Right lung (tissue), 10 donors: ENCODE measurements at places on chromosomes 2 and 18.

DNA sequence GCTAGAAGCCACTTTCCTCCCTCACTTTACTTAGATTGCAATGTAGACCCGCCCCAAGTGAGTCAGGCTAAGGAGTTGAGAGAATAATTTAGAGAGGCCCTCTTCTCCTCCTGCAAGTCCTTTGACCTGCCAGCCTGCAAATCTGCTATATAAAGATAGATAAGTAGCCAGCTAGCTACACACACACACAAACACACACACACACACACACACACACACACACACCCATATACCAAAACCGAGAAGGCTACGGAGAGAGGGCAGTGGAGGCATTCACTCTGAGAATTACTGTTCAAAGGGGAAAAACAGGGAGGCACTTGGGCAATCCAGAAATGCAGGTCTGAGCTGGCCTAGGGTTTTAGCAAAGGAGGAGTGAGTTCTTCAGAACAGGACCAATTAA, 23.0 kb upstream of the SMAD7 start:
- DNase-seq, result no peak

- no peak for DNase-seq
These were observed 3.8 kb upstream of the QPCT start for GRCh38 chr2:37340637-37341036.

- no peak for DNase-seq
These were observed 42.9 kb downstream of the AGAP1 start for GRCh38 chr2:235536711-235537110.

- no peak for DNase-seq
These were observed 1129.4 kb downstream of the TDRD15 start for GRCh38 chr2:22253171-22253570.

GRCh38 chr2:237525559-237526157, 38.6 kb downstream of the MLPH start:
- no peak for DNase-seq

- no peak for DNase-seq
These were observed 54.9 kb downstream of the TET3 start for GRCh38 chr2:74039611-74040010.

GRCh38 chr18:45104049-45104395, 423.3 kb downstream of the SETBP1 start:
- DNase-seq, result no peak

DNA sequence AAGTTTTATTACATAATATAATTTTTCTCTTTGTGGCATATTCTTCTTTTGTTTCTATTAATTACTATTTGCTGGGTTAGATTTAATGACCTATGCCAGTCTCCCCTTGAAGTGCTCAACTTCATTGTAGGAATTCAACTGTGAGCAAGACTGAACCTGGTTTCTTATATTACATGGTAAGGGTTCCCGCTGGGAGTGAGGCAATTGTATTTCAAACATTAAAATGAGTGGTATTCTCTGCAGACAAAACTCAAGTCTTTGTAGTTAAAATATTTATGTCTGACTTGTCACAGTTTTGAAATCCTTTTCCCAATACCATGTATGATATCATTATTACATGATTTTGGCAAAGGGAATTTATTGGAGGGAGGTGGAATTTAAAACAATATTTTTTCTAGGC, 278.7 kb downstream of the GULP1 start:
- DNase-seq, result no peak

- no peak for DNase-seq
These were observed 144.3 kb upstream of the ZFP36L2 start for GRCh38 chr2:43370705-43371104.

DNA sequence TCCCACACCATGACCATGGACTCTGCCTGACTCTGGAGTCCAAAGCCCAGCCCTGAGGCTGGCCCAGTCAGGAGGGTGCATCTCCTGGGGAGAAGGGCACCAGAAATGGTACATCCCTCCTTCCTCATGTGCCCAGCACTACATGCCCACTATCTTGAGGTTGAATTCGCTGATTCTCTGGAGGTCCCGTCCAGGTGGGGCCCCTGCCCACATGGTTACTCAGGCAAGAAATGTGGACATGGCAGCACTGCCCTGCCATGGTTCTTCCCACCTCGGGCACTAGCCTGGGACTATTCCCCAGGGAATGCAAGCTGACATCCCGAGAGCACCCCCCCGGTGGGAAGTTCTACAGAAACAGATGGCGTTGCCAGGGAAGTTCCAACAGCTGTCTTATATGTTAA, 15.3 kb upstream of the HES6 start:
- no peak for DNase-seq

DNA sequence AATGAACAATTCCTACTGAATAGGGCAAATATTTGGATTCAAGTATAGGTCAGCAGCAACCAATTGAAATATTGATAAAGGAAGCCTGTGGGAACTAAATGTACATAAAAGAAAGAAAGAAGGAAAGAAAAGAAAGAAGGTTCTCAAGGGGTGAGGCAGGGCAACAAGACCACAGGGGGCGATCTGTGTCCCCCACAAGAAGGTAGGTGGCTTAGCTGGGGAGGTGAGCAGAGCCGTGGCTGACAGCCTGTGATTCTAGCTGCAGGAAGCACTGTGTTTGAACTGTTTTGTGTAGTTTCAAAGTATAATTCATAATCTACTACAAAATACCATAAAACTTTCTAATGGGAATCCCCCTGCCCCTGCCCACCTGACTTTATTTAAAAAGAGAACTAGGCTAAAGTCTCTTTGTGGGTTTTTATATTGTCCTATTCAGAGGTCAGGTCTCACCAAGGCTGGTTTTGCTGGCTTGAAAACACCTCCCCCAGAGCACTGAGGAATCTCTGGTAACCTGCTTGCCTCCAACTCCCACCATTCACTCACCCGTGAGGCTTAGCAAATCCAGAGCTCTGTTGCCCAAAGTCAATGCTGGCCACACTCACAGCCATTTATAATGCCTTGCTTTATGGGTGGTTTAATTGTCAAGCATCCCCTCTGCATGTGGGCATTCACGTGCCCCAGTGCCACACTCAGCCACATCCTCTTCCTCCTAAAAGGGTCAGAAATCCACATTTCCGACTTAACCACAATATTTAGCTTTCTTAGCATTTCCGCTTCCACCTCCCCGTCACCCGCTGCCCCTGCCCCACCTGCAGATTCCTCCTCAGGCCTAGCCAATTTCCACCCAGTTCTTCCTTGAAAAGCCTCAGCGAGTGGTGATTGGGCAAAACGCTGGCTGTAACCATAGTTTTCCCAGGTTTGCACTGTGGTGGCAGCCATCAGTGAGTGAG, 36.4 kb upstream of the LMAN1 start:
- DNase-seq, result no peak

DNA sequence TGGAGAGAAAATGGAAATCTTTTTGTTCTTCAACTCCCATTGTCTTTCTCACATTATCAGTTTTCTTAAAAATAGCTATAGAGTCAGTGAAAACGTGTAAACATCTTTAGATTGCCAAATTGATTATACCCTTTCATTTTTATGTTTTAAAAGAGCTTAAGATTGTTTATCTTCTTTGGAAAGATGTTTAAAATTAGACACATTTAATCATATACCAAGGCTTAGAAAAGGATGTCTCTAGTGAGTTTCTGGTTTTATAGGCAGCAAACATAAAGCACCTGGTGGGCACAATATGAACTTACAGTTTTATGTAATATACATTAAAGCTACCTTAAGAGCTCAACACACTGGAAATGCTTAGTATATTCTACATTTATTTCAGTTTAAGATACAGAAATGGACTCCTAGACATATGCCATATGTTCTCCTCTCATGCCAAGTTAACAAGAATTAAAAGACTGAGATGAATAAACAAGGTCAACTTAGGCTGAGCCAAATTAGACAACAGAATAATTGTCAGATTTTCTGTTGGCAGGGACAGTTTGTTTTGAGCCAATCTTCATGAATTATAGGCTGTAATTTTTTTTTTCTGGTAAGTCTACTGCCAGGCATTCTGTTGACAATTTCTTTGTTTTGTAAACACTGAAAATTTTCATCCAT, 112.7 kb downstream of the OTX1 start:
- DNase-seq, result peak; percentile 66

GRCh38 chr2:62787386-62787785, 81.9 kb downstream of the EHBP1 start:
- DNase-seq, result peak; percentile 34

DNA sequence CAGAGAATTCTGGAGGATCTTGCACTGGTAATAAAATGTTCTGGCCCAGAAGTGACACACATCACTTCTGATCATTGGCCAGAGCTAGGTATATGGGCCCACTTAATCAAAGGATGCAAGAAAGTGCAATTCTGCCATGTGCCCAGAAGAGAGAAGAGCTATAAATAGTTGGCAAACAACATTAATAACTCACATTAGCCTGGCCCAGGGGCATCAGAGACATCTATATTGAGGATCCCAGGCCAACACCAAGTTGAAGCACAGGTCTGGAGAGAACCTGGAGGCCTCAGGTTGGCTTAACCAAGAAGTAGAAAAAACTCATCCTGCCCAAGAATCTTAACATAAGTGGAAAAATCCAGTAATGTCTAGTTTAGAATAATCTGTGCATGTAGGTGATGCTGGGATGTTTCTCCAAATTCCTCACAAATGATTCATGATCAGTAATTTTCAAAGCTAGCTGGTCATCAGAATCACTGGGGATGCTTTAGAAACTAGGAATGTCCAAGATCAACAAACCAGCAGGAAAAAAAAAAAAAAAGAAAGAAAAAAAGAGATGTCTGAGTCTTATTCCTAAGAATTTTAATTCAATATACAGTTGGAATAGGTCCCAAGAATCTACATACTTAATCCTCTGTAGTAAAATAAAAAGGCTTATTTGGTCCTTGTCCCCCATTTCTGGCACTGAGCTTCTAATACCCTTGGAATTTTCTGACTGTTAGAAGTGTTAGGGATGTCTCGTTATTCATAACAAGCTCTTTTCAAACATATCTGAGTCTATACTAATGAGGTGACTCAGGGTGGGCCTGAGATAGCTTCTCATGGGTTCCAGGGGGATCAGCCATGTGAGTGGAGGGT, 35.0 kb upstream of the EVA1A start:
- DNase-seq, result no peak

GRCh38 chr2:17749753-17750438, 3.7 kb downstream of the SMC6 start:
- no peak for DNase-seq

GRCh38 chr2:114688241-114688640, 245.8 kb downstream of the DPP10 start:
- no peak for DNase-seq

- no peak for DNase-seq
These were observed 35.5 kb downstream of the POU3F3 start for GRCh38 chr2:104889291-104889959.

DNA sequence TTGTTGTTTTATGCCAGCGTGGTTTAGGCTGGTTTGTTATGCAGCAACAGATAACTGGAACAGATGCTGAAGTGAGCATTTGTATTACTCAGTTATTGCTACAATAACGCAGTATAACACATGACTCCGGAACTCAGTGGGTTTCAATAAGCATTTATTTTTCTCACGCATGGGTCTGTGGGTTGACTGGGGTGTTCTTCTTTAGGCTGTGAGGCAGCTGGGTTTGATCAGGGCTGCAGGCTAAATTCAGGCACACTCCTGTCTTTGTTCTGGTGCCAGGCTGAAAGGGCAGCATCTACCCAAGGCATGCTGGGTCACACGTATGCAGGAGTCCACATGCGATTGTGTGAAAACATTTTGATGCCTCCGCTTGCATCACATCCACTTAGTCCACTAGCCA, 3.8 kb upstream of the SLC1A4 start:
- no peak for DNase-seq

DNA sequence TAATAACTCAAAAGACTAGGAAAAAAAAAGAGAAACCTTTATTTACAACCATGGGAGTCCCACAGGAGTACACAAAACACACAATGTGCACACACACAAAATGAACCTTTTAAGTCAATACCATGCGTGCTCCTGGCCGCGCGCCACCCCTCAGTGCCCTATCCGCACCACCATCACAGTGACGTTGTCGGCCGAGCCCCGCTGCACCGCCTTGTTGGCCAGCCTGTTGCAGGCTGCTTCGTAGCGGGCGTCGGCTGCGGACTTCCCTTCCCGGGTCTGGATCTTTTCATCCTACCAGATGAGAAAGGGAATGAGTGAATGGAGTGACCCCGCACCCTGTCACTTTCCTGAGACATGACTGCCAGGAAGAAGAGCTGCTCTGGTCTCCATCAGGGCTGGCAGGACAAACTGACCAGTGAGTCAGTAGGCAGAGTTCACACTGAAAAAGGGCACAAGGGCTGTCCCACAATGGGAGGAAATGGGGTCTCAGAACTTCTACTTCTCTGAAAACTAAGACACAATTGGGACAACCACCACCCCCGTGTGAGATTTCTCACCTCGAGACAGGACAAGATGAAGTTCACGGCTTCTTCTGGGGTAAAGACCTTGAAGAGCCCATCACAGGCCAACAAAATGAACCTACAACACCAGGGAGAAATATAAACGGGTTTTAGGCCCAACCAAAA, 11.8 kb downstream of the ERFE start:
- DNase-seq, result no peak

GRCh38 chr2:12031866-12032265, 285.4 kb downstream of the LPIN1 start:
- no peak for DNase-seq

- no peak for DNase-seq
These were observed 62.6 kb upstream of the RAB12 start for GRCh38 chr18:8546677-8547076.

DNA sequence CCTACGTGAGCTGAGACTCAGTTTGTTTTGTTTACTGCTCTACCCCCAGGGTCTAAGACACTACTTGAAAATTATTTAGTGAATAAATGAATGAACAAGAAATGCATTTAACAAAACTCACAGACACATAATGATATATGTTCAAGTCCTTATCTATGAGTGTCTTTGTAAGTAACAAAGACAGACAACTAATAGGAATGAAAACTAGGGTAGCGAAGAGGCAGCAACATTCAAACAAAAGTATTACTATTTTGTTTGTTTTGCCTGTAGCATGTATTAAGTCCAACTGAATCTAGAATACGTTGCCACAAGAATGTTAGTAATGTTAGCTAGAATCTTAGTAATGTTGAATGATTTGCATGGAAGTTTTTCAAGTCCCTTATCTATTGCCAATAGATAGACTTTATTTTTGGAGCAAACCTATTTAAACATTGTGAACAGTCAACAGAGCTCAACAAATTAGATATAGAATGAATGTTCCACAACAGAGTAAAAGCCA, 144.8 kb upstream of the VWC2L start:
- DNase-seq, result no peak

GRCh38 chr18:812376-813171, 532 bp upstream of the YES1 start:
- peak; percentile 89 for DNase-seq

DNA sequence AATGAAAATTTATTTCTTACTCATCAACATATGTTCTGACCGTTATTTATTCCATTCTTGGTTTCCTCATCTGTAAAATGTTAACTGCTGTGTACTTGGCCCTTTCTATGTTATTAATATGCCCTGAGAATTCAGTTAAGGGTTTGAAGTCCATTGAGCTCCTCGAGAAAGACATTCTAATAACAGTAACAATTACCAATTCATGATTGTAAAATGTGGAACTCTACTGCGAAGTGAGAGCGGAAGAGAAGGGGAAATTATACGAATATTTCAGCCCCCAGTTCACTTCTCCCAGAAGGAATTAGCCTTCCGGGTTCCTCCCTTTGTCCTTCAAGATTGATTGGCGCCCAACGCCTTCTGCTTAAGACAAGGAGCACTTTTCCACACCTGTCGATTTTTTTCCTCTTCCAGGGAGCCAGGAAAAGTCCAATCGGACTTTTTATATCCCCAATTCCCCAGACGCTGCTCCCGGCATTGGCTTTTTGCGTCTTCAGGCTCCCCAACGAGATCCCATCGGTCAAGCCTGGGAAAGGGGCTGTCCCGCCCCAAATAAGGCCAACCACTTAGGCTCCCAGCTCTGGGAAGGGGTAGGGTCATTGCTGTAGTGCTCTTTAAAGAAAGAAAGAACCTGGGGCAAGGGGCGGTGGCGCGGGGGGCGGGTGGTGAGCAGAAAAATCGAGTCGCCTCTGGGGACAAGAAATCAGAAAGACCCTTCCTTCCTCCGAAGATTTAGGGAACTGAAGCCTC, 1.6 kb downstream of the DSC2 start:
- no peak for DNase-seq
